Type B pancreatic cell (in vitro differentiated cells): ENCODE measurements at places on chromosomes 12 and 14.

DNA sequence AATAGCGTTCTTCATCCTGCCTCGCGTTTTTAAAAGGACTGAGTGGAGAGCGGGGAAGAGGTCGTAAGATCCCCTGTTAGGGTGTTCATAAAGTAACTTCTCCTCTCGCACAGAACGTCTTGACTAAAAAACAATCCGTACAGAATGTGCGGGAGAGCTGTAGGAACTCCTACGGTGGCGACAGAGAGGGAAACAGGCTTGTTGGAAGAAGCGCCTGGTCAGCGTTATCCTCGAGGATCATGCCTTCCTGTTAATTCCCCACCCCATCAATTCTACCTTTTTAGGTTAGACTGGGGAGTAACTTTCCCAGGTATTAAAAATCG, 399 bp upstream of the WASHC4 start:
- no peak for DNase-seq

DNA sequence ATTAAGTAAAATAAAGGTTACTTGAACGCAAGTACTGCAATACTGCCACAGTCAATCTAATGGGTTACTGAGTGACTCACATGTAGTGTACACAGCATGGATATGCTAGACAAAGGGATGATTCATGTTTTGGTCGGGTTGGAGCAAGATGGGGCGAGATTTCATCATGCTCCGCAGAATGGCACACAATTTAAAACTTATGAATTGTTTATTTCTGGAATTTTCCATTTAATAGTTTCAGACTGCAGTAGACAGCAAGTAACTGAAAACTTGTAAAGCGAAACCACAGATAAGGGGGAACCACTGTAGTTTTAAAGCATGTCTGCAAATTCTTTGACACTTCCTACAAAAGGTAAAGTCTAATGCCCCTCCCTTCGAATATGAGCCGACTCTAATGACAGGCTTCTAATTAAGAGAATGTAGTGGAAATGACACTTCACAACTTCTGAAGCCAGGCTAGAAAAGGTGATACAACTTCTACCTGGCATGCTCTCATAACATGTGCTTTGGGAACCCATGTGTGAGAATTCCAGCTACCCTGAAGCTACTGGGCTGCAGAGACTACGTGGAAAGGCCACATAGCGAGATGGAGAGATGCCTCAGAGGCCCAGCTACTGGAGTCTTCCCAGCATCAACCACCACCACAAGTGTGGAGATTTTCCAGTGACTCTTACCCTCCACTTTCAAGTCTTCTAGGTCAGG, 13.9 kb upstream of the TCP11L2 start:
- DNase-seq = no peak

DNA sequence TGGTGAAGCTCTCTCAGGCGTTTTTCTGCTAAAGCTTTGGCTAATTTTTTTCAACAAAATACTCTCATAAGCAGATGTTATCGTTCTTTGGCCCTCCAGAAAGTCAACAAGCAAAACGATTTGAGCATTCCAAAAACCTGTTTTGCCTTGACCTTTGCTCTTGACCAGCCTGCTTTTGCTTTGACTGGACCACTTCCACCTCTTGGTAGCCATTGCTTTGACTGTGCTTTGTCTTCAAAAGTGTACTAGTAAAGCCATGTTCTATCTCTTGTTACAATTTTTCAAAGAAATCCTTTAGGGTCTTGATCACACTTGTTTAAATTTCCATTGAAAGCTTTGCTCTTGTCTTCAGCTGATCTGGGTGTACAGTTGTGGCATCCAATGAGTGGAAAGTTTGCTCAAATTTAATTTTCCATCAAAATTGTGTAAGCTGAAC, 10.7 kb upstream of the ARID4A start:
- no peak for DNase-seq

- DNase-seq = no peak
These were observed 18.7 kb downstream of the XRCC3 start for GRCh38 chr14:103696466-103697071.

GRCh38 chr12:89289720-89290119, 62.6 kb downstream of the DUSP6 start:
- no peak for DNase-seq

DNA sequence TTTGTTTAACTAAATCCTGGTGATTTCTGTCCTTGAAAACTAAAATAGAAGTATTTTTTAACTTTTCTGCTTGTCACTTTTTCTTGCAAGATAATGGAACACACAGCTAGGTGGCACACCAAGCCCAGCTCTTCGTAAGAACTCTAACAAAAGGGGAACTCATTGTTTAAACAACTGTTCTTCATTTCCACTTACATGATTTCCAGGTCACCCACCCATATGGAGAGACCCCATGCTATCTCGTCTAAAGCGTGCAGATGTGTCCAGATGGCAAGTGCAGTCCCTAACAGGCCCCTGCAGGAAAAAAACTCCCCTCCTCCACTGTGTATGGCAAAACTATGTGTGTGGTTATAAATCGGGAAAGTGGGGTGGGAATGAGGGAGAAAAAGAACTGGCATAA, 43.3 kb upstream of the NT5DC3 start:
- no peak for DNase-seq

GRCh38 chr12:107109726-107110719, 16.7 kb upstream of the CRY1 start:
- DNase-seq = no peak

DNA sequence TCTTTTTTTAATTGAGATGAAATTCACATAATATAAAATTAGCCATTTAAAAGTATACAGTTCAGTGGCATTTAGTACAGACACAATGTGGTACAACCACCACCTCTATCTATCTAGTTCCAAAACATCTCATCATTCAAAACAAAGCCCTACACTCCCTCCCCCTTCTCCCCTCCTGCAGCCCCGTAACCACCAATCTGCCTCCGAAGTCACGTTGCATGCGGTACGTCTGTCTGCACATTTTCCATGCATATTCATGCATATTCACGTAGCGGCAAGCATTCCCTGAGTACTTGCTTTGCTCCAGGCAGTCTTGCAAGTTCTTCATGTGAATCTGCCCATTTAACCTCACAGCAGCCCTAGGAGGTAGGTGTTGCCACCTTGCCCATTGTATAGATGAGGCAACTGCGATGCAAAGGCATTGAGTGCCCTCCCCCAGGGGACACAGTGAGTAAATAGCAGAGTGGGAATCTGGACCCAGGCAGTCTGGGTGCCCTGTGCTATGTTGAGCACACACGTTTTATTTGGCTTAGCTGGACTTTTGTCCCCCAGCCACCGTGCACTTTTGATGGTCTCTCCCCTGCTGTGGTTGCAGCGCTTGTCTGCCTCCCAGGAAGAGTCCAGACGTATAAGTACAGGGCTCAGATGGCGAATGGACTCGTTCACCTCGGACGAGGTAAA, 43.4 kb downstream of the RIN3 start:
- no peak for DNase-seq

DNA sequence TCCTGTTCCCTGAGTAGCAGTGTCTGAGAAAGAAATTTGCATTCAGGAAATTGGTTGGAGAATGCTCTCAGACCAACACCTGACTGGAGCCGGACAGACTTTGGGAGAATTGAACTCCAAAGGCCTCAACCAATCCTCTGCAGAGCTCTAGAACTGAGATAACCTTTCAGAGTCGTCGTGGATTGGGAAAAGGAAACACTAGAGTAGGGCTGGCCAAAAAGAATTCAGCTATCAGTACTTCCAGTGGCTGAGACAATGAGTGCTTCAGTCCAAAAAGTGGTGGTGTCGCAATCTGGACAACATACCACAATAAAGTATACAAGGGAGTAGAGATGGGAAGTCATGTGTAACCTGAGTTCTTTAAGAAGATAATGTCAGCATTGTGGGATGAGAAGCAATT, 377.1 kb downstream of the SLC16A7 start:
- no peak for DNase-seq
